ENCODE measurements at places on chromosomes 6 and 20. TPM values are rescaled to one million over a fixed set of nuclear protein-coding genes. Genes with fewer than 3 reads are reported as not detected.

GRCh38 chr20:23085436-23086055 is 578 bp downstream of the CD93 start:
- H3K4me1 ChIP-seq, result peaks cover 22% of the 10 kb centered on the region
- H3K36me3 ChIP-seq, result no peaks in the 10 kb centered on the region
- H3K4me3 ChIP-seq, result peak overlapping the region; percentile 17
- peaks cover 2% of the 10 kb centered on the region for H3K27me3 ChIP-seq

- DNase-seq, result no peak
- H3K4me3 ChIP-seq, result no peak overlapping the region
- no peaks in the 10 kb centered on the region for H3K36me3 ChIP-seq
- H3K27ac ChIP-seq, result no peak overlapping the region
- H3K27me3 ChIP-seq, result no peaks in the 10 kb centered on the region
These were observed 258.8 kb downstream of the CDC5L start for GRCh38 chr6:44646355-44646754.

- H3K27ac ChIP-seq, result no peak overlapping the region
- H3K4me1 ChIP-seq, result no peaks in the 10 kb centered on the region
- H3K36me3 ChIP-seq, result peaks cover 41% of the 10 kb centered on the region
- H3K4me3 ChIP-seq, result no peak overlapping the region
These were observed 22.4 kb upstream of the HELZ2 start for GRCh38 chr20:63596423-63596822.

- DNase-seq, result no peak
- H3K27me3 ChIP-seq, result no peaks in the 10 kb centered on the region
- H3K27ac ChIP-seq, result no peak overlapping the region
These were observed 218.5 kb upstream of the QKI start for GRCh38 chr6:163195721-163196691.

- no peaks in the 10 kb centered on the region for H3K36me3 ChIP-seq
- no peaks in the 10 kb centered on the region for H3K27me3 ChIP-seq
- no peak for DNase-seq
- H3K27ac ChIP-seq, result no peak overlapping the region
- no peaks in the 10 kb centered on the region for H3K4me1 ChIP-seq
These were observed 430.4 kb downstream of the TBC1D32 start for GRCh38 chr6:120903836-120904235.

GRCh38 chr6:31540640-31541039 is 1.2 kb downstream of the DDX39B start:
- no peaks in the 10 kb centered on the region for H3K27me3 ChIP-seq
- H3K36me3 ChIP-seq, result peaks cover 51% of the 10 kb centered on the region
- H3K4me1 ChIP-seq, result peaks cover 52% of the 10 kb centered on the region

DNA sequence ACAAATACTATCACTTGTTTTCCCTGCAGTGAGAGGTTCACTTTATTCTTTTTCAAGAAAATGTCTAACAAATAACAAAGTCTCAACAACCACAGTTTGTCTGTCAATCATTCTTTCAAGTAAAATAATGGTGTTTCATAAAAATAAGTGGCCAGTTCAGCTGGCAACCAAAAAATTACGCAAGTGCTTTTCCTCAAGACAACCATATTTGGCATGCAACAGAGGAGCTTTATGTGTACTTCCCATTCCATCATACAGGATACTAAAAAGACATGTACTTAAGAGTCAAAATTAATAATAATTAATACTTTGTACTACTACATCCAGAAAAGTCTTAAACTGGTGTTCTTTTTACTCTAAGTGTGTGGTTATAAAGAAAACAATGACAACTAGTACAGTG is 34.6 kb downstream of the ATG5 start:
- H3K4me1 ChIP-seq, result peaks cover 7% of the 10 kb centered on the region
- H3K27ac ChIP-seq, result no peak overlapping the region
- H3K27me3 ChIP-seq, result no peaks in the 10 kb centered on the region
- H3K36me3 ChIP-seq, result peaks cover 43% of the 10 kb centered on the region

GRCh38 chr6:43593938-43594337 is 18.0 kb downstream of the POLH start:
- no peak overlapping the region for H3K4me3 ChIP-seq
- H3K36me3 ChIP-seq, result peaks cover 31% of the 10 kb centered on the region
- DNase-seq, result no peak
- no peaks in the 10 kb centered on the region for H3K27me3 ChIP-seq
- peaks cover 10% of the 10 kb centered on the region for H3K4me1 ChIP-seq
- no peak overlapping the region for H3K27ac ChIP-seq

- peaks cover 2% of the 10 kb centered on the region for H3K36me3 ChIP-seq
- no peak overlapping the region for H3K27ac ChIP-seq
- DNase-seq, result no peak
- no peaks in the 10 kb centered on the region for H3K4me1 ChIP-seq
These were observed 6.0 kb downstream of the DDX43 start for GRCh38 chr6:73400656-73401055.

DNA sequence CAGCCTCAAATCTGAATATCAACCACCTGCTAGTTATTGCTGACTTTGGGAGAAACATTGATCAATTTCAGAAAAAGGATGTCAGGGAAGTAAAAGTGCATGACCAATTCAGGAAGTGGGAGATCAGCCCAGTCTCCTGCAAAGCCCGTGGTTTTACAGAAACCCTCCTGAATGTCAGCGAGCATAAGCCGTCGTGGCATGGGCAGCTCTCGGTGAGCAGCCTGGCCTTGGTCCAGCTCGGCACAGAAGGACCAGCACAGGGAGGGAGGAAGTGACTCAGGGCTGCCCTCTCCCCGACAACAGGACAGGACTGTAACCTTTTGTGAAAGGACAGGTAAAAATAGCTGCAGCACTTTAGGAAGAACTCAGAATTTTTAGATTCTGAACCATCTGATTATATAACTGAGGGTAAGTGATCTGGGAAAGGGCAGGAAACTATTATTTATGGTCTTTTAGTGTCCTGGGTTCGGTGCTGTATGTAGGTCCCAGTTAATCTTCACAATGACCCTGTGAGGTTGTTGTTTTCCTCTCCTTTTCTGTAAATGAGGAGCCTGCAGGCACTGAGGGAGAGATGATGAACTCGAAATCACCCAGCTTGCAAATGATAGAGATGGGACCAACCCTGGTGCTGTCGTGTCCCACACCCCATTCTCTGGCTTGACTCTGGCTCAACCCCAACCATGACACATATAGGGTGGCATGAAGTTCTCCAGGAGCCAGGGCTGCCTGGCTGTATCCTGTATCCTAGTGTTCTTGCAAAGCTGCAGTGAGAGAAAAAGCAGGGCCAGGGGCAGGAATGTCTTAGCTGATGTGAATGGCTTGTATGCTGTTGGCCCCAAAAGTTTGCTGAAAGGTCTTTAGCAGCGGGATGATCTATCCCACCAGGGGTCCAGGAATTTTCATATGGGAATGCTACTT is 37.6 kb downstream of the NRN1 start:
- no peak overlapping the region for H3K4me3 ChIP-seq
- H3K27ac ChIP-seq, result no peak overlapping the region
- H3K27me3 ChIP-seq, result peaks cover 12% of the 10 kb centered on the region
- DNase-seq, result no peak
- H3K4me1 ChIP-seq, result peaks cover 10% of the 10 kb centered on the region

- DNase-seq, result no peak
- no peaks in the 10 kb centered on the region for H3K36me3 ChIP-seq
- peaks cover 6% of the 10 kb centered on the region for H3K27me3 ChIP-seq
- H3K4me1 ChIP-seq, result no peaks in the 10 kb centered on the region
- H3K27ac ChIP-seq, result no peak overlapping the region
These were observed 112.8 kb upstream of the ARMC2 start for GRCh38 chr6:108735310-108736001.

- no peaks in the 10 kb centered on the region for H3K4me1 ChIP-seq
- no peak overlapping the region for H3K4me3 ChIP-seq
- no peak for DNase-seq
These were observed 580.3 kb upstream of the GJE1 start for GRCh38 chr6:141552463-141552862.

DNA sequence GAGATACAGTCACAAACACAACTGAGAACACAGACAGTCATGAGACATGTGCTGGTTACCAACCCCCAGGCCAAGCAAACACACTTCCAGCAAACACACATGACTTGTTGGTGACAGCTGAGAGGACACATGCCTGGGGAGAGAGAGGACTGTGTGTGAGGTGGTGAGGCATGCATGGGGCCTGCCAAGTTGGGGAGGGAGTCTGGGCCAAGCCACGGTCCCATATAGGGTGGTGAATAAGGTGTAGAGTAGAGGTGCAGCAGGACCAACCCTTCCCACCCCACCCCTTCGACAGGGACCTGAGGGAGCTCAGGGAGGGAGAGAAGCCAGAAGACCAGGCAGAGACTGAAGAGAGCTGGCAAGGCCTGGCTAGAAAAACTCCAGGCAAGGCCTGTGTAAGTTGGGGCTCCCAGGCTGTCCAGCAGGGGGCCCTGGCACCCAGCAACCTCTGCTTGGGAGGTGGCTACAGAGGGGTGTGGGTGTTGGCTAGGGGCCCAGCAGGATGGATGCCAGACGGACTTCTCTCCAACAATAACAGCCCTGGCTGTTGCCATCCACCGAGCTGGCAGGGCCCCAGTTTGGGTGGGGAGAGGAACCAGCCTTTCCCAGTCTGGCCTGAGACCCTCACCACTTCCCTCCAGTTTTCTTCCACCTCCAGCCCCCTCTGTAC is 2.0 kb upstream of the SLC29A1 start:
- H3K4me1 ChIP-seq, result peaks cover 44% of the 10 kb centered on the region
- peak; percentile 79 for DNase-seq
- H3K4me3 ChIP-seq, result peak overlapping the region; percentile 20
- H3K36me3 ChIP-seq, result no peaks in the 10 kb centered on the region
- peaks cover 11% of the 10 kb centered on the region for H3K27me3 ChIP-seq

DNA sequence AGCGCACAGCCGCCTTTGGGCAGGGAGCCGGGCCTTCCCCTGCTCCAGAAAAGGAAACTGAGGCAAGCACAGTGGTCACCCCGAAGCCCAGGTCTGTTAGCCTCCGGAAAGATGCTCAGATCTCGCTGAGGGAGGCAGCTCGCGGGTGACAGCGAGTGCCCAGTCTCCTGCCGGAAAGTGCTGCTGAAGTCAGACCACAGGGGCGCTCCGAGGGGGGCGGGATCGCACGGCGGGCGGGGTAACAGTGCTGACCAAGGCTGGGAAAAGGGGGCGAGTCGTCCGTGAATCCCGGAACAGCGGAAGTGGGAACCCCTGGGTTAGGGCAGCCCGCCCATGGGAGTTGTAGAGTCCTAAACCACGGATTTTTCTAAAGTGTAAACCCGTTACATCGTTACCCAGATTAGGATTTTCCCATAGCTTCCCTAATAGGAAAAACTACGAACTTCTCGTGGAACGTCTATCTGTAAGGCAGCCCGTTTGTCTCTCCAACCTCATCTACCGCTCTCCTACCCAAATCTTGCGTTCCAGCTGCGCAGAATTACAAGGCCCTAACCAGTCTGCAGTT is 504 bp downstream of the VPS16 start:
- peaks cover 14% of the 10 kb centered on the region for H3K36me3 ChIP-seq
- H3K27ac ChIP-seq, result peak overlapping the region; percentile 89
- H3K4me1 ChIP-seq, result peaks cover 28% of the 10 kb centered on the region
- H3K27me3 ChIP-seq, result no peaks in the 10 kb centered on the region
- H3K4me3 ChIP-seq, result peak overlapping the region; percentile 82

DNA sequence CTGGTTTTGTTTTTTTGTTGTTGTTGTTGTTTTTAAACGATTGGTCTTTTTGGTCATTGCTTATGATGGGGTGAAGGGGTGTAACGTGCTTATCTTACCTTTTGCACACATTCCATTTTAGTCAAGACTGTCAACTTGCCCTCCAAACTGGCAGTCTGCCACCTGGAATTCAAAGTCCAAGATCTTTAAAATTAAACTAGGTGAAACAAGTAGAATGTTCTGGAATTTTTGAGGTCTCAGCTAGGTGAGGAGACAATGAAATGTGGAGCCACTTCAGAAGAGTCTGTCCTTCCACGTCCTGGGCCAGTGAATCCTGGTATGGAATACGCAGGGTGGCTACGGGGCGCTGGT is 344.6 kb downstream of the ZFAND3 start:
- H3K36me3 ChIP-seq, result no peaks in the 10 kb centered on the region
- H3K4me3 ChIP-seq, result no peak overlapping the region
- no peaks in the 10 kb centered on the region for H3K4me1 ChIP-seq
- no peak for DNase-seq
- H3K27ac ChIP-seq, result no peak overlapping the region

GRCh38 chr6:25706314-25707014 is 48.1 kb upstream of the SLC17A4 start:
- H3K4me1 ChIP-seq, result no peaks in the 10 kb centered on the region
- no peak overlapping the region for H3K4me3 ChIP-seq
- H3K27me3 ChIP-seq, result peaks cover 21% of the 10 kb centered on the region
- no peaks in the 10 kb centered on the region for H3K36me3 ChIP-seq
- H3K27ac ChIP-seq, result no peak overlapping the region

GRCh38 chr6:135701426-135701825 is 150.1 kb upstream of the PDE7B start:
- H3K27me3 ChIP-seq, result no peaks in the 10 kb centered on the region
- H3K4me1 ChIP-seq, result no peaks in the 10 kb centered on the region
- no peak overlapping the region for H3K27ac ChIP-seq
- no peaks in the 10 kb centered on the region for H3K36me3 ChIP-seq

GRCh38 chr20:35042268-35042667 is 50.3 kb downstream of the TRPC4AP start:
- no peak overlapping the region for H3K4me3 ChIP-seq
- DNase-seq, result no peak
- peaks cover 38% of the 10 kb centered on the region for H3K36me3 ChIP-seq
- H3K4me1 ChIP-seq, result peaks cover 8% of the 10 kb centered on the region
- H3K27ac ChIP-seq, result no peak overlapping the region

- peaks cover 27% of the 10 kb centered on the region for H3K27me3 ChIP-seq
- H3K36me3 ChIP-seq, result no peaks in the 10 kb centered on the region
- H3K4me3 ChIP-seq, result peak overlapping the region; percentile 72
These were observed 10.7 kb downstream of the DLL1 start for GRCh38 chr6:170279977-170280688.

DNA sequence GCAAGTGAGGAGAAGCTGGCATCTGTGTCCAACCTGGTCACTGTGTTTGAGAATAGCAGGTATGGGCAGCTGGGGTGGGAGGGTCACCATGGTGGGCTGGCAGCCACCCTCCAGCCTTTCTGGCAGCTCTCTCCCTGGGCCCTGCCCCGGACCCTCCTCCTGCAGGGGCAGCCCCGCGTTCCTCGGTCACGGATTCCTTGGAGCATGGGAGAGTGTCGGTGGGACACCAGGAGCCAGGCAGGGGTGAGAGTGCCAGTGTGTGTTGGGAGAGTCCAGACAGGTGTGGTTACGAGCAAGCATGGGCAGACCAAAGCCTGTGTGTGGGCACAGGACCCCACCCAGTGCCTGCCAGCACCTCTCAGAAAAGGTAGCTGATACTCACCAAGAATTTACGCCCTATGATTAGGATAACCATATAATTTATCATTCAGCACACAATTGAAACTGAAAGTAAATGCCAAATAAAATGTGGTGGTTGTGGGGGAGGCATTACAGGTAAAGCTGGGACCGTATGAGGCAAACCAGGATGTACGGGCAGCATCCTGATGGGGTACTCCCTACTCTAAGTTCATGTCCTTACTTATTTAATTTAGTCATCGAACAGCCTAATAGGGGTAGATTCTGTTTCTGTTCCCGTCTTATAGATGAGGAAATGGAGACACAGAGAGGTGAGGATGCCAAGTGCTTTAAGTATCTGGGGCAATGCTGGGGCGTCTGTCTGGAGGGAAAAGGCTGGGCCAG is 542 bp downstream of the FGD2 start:
- H3K36me3 ChIP-seq, result no peaks in the 10 kb centered on the region
- no peak for DNase-seq
- H3K27ac ChIP-seq, result peak overlapping the region; percentile 75
- peaks cover 22% of the 10 kb centered on the region for H3K4me1 ChIP-seq

The ULBP1 gene
- 0.67 TPM for total RNA-seq

The VNN1 gene
- total RNA-seq, result not detected

The TMC2 gene
- total RNA-seq, result not detected

The DNAAF9 gene
- total RNA-seq, result 1.9 TPM

The SLC17A2 gene
- not detected for total RNA-seq

The CST4 gene
- total RNA-seq, result not detected

The CNR1 gene
- not detected for total RNA-seq

The TGM2 gene
- 0.21 TPM for total RNA-seq

Data from activated CD4-positive, alpha-beta T cell treated with anti-CD3 and anti-CD28 coated beads, Interleukin-2, amount 10 ng/mL, durations not matched to agents 7 days and 5 days (primary cell).